ENCODE measurements at places on chromosomes 7 and 10.

- DNase-seq: no peak
Observed at GRCh38 chr7:1150400-1151002, 9.5 kb downstream of the ZFAND2A start.

DNA sequence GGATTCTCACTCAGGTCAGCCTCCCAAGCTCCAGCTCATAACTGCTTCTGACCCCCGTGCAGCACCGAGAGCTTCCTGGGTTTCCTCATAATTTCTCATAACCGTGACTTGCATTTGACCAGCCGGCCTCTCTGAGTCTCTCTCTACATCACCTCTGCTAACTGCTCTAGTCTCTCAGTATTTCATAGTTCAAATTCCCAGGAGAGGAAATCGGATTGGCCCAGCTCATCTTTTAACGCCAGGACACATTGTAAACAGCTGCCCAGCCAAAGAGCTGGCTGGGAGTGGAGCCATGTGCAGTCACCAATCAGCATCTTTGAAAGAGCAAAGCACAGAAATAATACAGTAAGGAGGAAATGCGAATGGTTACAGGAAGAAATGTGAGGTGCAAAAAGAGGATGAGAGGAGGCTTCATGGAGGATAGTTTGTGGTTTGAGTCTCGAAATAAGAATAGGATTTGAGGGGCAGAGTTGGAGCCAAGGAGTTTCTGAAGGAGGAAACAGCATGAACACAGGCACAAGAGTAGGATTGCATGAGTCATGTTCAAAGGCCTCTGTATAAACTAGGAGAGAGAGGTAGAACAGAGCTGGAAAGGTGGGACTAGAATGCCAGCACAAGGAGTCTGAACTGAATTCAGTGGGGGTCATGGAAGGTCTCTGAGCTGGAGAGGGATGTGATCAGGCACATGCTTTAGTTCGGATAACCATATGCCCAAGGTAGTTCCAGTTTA lies 15.2 kb upstream of the LBX1 start:
- no peak for DNase-seq

DNA sequence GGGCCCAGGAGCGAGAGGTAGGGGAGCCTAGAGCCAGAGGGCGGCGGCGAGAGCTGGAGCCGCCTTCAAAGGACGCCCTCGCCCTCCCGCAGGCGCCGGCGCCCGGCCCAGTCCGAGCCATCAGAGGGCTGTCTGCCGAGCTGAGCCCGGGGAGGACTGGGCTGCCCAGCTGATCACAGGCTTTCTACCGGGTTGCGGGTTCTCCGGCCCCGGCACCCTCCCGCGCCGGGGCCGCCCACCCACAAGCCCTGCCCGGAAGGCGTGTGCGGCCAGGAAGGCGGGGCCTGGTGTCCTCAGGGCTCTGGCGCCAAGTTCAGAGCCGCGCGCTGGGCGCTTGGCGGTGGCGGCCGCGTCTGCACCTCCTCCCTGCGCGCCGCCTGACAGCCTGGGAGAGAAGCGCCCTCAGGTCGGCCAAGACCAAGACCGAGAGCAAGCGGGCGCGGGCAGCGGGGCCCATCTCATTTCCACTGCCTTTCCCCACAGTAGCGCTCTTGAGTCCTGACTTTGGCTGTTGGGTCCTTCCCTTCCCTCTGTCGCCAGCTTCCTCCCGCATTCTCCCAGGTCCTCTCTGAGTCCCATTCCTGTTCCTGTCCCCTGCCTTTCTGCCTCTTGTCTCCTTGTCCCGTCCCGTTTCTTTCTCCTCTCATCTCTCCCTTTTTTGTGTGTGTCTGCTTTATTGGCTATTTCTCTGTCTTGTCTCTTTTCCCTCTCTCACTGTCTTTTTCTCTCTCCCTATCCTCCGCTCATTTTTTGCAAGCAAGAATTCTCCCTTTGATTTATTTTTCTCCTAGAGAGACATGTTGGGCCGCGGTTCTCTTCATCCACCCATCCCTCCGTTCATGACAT lies 60.6 kb upstream of the MSMB start:
- DNase-seq: peak; percentile 49

- DNase-seq: no peak
Observed at GRCh38 chr10:114306116-114306973, 67.3 kb downstream of the VWA2 start.

DNA sequence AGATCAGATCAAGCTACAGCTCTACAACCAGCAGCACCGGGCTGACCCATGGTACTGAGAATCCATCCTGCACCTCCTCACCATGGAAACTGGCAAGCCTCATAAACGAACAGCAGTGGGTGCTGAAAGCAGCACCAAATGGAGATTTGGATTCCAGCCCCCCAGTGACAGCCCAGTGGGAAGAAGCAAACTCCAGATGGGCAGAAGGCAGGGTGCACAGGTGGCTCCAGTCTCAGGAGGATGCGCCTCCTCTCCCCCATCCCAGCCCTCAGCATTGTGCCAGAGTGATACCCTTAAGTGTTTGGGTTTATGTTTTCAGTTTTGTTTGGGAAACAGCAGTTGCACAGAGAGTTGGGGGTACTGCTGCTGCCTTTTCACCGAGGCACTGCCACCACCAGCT lies 20.6 kb upstream of the SMO start:
- no peak for DNase-seq

GRCh38 chr7:152508701-152509100 lies 72.9 kb upstream of the KMT2C start:
- DNase-seq: no peak

GRCh38 chr7:108284349-108285002 lies 154.3 kb upstream of the LAMB4 start:
- no peak for DNase-seq

- no peak for DNase-seq
Observed at GRCh38 chr10:95392681-95393164, 101.9 kb upstream of the PDLIM1 start.

DNA sequence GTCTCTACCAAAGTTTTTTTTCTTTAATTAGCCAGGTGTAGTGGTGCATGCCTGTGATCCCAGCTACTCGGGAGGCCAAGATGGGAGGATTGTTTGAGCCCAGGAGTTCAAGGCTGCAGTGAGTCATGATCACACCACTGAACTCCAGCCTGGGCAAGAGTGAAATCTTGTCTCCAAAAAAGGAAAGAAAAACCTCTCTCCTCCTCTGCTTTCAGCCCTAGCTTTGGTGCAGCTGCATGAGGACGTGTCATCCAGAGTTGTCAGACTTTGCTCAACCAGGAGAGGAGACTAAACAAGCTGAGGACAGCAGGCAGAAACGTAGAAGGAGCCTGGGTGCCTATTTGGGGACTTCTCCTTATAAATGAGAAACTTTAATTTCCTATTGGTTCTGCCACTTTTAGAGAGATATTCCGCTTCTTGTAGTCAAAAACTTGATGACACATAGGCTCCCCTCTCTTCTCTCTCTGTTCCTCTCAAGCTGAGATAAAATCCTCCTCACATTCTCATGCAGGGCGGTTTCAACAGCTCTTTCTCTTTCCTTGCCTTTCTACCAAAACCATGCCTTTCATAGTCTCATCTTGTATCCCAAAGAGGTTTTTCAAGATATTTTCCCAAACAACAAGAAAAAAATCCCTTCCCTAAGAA lies 205.4 kb downstream of the ARHGAP12 start:
- no peak for DNase-seq

- DNase-seq: peak; percentile 12
Observed at GRCh38 chr10:132836832-132837540, 51.0 kb upstream of the NKX6-2 start.

- DNase-seq: no peak
Observed at GRCh38 chr7:106270122-106270977, 14.4 kb downstream of the NAMPT start.

DNA sequence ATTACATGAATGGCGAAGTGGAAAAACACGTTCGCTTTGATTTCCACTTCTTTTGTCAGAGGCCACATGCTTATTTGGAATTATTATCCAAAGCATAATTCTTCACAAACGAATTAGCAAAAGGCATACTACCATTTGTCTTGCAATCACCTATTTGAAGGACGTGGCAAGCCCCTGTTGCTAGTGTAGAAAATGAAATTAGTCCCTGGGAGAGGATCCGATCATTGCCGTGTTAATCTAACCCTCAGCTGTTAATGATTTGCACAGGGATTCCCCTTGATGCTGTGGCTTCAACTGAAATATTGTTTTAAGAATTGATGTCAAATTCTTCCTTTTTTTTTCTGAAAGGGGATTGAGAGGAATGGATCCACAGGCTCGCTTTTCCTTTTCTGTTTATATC lies 4.6 kb downstream of the AGMO start:
- DNase-seq: no peak

GRCh38 chr10:89887406-89887805 lies 186.0 kb downstream of the KIF20B start:
- no peak for DNase-seq

GRCh38 chr10:5467207-5467535 lies 32.2 kb downstream of the CALML5 start:
- DNase-seq: no peak

GRCh38 chr7:150974468-150975391 lies 3.4 kb downstream of the KCNH2 start:
- peak; percentile 75 for DNase-seq

- no peak for DNase-seq
Observed at GRCh38 chr10:110421512-110422138, 76.1 kb upstream of the DUSP5 start.

GRCh38 chr7:142357953-142358520 lies 100.2 kb upstream of the PRSS58 start:
- no peak for DNase-seq

GRCh38 chr7:157384301-157384700 lies 47.5 kb downstream of the DNAJB6 start:
- no peak for DNase-seq

GRCh38 chr7:106766551-106766950 lies 98.5 kb upstream of the PIK3CG start:
- no peak for DNase-seq

GRCh38 chr10:122113161-122113944 lies 124.4 kb downstream of the TACC2 start:
- no peak for DNase-seq

DNA sequence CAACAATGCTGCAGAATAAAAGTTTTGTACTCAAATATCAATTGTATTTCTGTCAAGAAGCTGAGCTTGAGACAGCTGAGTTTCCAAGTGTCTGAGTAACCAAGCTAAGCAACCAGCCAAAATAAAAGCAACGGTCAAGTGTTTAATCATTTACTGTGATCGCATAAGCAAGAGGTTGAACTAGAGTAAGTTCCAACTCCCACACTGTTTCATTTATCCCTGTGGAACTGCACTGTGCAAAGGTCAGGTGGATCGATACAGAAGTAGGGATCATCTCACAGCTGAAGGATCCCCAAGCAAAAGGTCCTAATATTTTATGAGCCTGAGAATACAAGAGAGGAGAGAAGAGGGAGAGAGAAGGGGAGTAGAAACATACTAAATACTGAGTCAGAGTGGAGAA lies 21.4 kb downstream of the OR2A14 start:
- DNase-seq: no peak

GRCh38 chr7:105256761-105257231 lies 131.9 kb downstream of the SRPK2 start:
- DNase-seq: no peak

- DNase-seq: no peak
Observed at GRCh38 chr7:37141742-37142141, 306.9 kb downstream of the ELMO1 start.

GRCh38 chr7:318476-318875 lies 28.5 kb downstream of the FOXL3 start:
- DNase-seq: no peak

DNA sequence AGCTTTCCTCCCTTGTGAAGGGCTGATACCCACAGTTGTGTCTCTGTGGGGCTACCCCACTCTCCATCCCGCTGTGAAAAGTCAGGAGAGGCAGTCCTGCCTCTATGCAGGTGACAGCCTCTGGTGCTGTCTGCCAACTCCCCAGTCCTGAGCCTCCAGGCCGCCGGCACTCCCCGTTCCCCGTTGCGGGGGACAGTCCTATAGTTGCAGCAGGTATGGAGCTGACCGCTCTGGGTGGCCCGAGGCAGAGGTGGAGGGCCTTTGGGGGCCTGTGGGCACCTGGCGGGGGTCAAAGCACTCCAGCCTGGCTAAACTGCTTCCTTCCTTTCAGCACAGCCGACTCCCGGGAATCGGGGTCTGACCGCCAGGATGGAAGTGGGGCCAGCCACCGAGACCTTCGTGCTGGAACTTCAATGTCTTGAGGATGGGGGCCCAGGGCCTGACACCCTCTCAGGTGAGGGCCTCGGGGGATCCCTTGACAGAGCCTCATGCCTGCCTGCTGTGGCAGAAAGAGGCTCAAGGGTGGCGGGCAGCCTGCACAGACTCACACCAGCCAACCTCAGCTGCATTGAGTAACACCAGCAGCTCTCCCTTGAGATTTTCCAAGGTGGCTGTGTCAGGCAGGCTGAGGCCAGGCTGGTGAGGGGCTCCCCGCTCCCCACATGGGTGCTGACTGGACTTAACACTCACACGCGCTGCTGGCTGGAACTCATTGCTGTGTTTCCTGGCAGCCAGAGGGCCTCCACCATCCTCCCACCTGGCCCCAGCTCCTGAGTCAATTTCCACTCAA lies 1.6 kb downstream of the ZNF853 start:
- no peak for DNase-seq

- no peak for DNase-seq
Observed at GRCh38 chr7:81604075-81604807, 165.6 kb downstream of the HGF start.

- DNase-seq: no peak
Observed at GRCh38 chr7:301291-302053, 11.5 kb downstream of the FOXL3 start.

- DNase-seq: peak; percentile 57
Observed at GRCh38 chr10:6382081-6382480, 179.3 kb downstream of the PFKFB3 start.

DNA sequence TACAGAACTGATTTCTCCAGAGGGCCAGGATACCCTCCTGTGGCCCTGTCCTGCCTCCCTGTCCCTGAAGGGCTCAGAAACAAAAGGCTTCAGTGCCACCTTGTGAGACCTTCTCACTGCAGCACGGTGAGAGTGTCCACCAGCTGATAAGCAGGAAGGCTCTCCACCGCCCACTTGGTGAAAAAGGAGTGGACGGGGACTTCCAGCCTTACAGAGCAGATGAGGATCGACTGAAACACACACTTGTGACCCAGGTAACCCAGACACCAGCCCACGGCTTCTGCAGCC lies 330.1 kb downstream of the GRID1 start:
- no peak for DNase-seq

GRCh38 chr7:111053035-111053434 lies 37.9 kb upstream of the LRRN3 start:
- no peak for DNase-seq

GRCh38 chr10:123599366-123599849 lies 66.7 kb upstream of the GPR26 start:
- no peak for DNase-seq

GRCh38 chr10:50629495-50630122 lies 5.9 kb upstream of the SGMS1 start:
- DNase-seq: no peak

- DNase-seq: no peak
Observed at GRCh38 chr10:118870467-118871243, 115.9 kb upstream of the CACUL1 start.

DNA sequence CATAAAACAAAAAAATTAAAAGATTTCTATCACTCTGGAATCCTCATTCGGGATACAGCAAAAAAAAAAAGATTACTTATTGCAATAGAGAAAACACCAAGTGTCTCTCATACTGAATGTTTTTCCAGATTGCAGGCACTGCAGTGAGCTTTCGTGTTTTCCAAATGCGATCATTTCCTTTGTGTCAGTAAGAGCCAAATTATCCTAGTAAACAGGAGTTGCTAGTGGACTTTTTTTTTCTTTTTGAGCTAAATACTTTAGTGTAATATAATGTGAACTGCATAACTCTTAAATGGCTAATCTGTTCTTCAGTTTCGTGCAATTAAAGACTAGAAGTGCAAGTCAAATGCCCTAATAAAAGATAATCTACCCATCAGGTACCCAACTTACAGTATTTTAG lies 44.4 kb upstream of the TOMM7 start:
- DNase-seq: no peak

GRCh38 chr10:58653139-58653538 lies 140.5 kb downstream of the BICC1 start:
- no peak for DNase-seq

All from CD8-positive, alpha-beta memory T cell (primary cell).